ENCODE measurements at places on chromosomes 2 and 18.

GRCh38 chr2:135245071-135245470 is 193.0 kb downstream of the RAB3GAP1 start:
- peak; percentile 70 for DNase-seq

DNA sequence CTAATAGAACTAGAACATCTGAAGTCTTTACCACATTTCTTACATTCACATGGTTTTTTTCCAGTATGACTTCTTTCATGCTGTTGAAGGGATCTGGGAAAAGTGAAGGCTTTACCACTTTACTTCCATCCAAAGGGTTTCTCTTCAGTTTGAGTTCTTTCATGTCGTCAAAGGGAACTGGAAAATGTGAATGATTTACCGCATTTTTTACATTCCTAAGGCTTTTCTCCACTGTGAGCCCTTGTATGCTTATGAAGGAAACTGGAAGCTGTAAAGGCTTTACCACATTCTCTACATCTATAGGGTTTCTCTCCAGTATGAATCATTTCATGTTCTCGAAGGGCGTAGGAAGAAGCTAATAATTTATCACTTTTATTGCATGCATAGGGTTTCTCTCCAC is 46.7 kb downstream of the NBEAL1 start:
- no peak for DNase-seq

DNA sequence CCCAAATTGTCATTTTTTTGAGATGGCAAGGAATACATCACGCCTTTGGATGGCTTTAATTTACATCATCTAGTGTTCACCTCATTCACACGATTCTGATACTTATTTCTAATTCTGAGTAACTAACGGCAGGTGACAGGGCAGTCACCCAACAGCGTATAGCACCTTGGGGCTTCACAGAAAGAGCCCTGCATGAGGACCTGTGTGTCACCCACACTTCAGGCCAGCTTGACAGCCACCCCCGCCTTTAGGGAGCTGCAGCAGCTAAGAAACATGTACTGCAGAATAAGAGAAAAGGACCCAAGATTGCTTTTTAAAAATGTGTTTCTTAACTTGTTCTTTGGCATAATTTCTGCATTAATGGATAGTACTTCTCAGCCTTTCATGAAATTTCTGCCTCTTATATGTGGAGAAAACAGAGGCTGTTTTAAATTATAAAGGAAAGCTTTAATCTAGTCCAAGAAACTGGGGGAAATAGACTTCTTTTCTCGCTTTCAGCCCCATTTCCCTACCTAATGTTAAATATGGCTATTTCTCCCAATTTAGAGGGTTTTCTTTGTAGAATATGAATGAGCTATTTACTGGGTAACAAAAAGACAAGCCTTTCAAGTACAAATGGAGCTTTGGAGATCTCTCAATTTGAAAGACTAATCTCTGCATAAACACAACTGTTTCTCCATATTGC is 245.1 kb downstream of the LDLRAD4 start:
- DNase-seq, result no peak

DNA sequence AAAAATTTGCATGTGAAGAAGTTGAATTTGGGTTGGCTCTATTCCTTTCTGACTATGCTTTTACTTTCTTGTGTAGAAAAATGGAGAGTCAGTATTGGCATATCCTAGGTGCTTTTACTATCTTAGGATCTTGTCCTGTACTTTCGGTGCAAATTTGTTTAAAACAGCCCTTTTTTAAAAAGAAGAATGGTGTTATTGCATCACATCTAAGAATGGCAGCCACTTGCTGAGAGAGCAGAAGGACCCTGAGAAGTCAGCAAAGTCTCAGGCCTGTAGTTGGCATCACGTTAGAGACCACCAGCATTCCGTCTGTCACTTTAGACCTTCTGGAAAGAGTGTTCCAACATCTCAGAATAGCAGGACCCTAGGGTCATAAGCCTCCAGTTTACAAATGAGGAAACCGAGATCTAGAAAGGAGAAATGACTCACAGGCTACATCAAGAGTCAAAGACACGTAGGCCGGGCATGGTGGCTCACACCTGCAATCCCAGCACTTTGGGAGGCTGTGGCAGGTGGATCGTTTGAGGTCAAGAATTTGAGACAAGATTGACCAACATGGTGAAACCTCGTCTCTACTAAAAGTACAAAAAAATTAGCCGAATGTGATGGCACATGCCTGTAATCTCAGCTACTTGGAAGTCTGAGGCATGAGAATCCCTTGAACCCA is 42.5 kb downstream of the SPATS2L start:
- DNase-seq, result no peak

GRCh38 chr18:13220361-13220991 is 1.9 kb downstream of the LDLRAD4 start:
- no peak for DNase-seq

DNA sequence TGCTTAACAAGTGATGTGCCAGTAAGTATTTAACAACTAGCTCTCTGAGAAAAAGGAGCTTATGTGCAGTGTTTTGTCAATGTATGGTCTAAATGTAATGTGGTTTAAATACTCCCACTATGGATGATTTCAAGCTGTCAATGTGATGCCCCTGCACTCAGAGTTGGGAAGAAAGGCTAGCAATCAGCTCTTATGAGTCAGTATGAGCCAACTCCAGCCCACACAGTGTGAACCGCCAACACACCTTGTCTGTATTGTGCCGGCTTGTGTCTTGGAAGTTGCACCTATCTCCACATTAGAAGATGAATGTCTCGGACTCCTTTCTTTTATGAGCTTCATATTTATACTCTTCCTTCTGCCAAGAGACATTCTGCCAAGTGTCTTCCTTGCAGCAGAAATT is 703.8 kb upstream of the RAB6C start:
- DNase-seq, result no peak

GRCh38 chr18:64659196-64659595 is 510.3 kb upstream of the LINC00305 start:
- DNase-seq, result no peak

All from RWPE1 (cell line).